ENCODE measurements at places on chromosomes 4 and X.

GRCh38 chrX:40152741-40153344 lies 55.1 kb upstream of the BCOR start:
- DNase-seq = no peak

DNA sequence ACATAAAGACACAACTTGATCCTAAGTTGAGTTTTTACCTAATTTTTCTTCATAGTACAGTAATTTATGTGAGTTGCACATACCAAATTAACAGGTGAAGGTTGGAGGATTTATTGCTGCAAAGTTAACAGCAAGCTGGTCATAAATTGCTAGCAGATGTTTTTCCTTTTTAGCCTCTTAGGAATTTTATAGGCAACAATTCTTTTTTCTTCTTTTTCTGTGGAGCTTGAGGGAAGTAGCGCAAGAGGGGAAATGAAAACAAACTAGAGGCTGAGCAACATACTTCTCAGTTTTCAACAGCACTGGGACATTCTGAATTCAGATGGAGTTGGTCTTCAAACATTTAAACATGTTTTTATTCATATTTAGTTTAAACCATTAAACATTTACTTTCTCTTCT lies 63.7 kb upstream of the TLR2 start:
- DNase-seq = no peak

- DNase-seq = no peak
Observed at GRCh38 chr4:53281438-53281837, 84.4 kb downstream of the SCFD2 start.

- DNase-seq = no peak
Observed at GRCh38 chrX:55702671-55703070, 14.9 kb upstream of the RRAGB start.

DNA sequence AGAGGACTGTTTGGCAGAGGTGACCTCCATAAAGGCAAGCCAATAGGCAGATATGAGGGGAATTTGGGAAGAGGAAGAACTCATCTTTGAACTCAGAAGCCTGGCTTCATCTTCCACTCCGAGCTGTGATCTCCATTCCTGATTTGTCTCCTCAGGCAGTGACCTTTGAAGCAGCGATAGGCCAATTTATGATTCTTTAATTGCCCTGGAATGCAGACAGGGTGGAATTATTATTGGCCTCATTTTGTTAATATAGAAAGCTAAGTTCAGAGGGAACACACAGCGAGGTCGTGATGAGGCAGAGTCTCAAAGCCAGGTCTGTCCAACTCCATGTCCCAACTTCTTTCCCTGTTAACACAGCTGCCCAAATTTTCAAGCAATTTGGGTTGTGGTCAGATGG lies 16.9 kb downstream of the RTL5 start:
- DNase-seq = no peak

GRCh38 chr4:184217634-184218033 lies at the start of gene ENPP6:
Gene ENPP6, minus strand, starts transcription at chr4:184217873. Its CDS starts 54 bp downstream, at chr4:184217819.
- DNase-seq = no peak

DNA sequence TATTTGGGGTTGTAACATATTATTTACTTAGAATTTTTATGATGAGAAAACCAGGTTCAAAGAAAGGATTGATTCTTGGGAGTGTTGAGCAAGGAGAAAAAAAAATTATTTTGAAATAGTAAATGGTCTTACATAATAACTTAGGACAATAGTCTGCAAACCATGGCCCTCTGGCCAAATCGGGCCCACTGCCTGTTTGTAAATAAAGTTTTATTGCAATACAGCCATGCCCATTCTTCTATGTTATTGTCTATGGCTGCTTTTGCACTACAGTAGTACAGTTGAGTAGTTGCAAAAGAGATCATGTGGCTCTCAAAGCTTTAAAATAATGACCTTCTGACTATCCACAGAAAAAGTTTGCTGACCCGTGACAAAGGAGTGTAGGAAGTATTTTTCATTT lies 63.2 kb upstream of the MCUB start:
- no peak for DNase-seq

DNA sequence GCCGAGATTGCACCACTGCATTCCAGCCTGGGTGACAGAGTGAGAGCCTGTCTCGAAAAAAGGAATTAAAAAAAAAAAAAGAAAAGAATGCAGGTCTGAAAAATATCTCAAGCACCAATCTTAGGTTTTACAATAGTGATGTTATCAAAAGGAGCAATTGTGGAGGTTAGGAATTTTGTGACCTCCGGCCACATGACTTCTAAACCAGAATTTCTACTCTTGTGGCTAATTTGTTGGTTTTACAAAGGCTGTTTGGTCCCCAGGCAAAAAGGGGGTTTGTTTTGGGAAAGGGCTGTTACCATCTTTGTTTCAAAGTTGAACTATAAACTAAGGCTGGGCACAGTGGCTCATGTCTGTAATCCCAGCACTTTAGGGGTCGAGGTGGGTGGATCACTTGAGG lies 15.4 kb upstream of the ZNF41 start:
- DNase-seq = no peak

DNA sequence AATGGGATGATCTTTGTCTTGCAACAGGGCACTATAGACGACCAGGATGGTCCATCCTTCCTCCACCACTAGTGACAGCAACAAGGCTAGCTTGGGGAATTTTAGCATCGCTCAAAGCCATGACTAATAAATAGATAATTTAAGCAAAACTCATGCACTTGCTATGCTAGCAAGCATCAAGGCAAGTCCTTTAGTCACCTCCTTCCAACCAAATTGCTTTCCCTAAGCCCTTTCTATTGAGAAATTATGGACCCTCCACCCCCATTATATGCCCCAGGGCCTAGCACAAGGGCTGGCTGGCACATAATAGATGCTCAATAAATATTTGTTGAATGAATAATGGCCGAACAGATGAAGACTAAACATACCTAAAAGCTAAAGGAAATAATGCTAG lies 28.6 kb downstream of the SLC16A2 start:
- DNase-seq = peak; percentile 18

DNA sequence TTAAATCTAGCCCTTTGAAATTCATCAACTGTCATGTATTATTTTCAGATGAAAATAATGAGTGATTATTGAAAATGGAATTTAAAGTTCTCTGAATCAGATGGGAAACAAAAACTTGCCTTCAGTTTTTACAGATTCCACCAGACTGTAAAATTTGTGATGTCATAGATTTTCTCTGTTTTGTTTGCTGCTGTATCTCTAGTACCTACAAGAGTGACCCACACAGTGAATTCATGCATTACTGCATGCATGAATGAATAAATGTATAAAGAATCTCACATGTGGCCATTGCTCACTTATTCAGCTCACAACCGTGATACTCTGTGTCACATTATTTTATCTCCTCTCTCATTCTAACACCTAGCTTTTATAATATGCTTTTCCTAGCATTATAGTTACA lies 532.2 kb upstream of the AGA start:
- DNase-seq = no peak
